Pulmonary artery endothelial cell (primary cell): ENCODE measurements at places on chromosomes 5 and 9. TPM values are rescaled to one million over a fixed set of nuclear protein-coding genes. Genes with fewer than 3 reads are reported as not detected.

- no peak for DNase-seq
Measured at GRCh38 chr5:159061179-159061796, 38.4 kb downstream of the EBF1 start.

DNA sequence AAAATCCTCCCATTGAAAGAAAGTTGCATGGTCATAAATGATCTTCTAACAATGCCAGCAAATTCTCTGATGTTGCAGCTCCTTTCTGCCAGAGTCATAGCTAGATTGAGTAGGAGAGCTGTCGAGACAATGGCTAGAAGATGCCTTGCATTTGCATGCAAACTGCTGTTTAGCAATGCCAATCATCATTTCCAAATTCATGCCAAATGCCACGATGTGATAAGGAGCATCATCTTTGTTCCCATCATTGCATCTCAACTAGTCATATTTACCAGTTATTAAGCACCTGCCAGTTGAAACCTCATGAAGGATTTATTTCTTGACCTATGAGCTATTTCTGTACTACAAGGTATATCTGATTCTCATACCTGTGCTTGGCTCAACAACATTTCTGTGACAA is 246.4 kb upstream of the PIK3R1 start:
- no peak for DNase-seq

DNA sequence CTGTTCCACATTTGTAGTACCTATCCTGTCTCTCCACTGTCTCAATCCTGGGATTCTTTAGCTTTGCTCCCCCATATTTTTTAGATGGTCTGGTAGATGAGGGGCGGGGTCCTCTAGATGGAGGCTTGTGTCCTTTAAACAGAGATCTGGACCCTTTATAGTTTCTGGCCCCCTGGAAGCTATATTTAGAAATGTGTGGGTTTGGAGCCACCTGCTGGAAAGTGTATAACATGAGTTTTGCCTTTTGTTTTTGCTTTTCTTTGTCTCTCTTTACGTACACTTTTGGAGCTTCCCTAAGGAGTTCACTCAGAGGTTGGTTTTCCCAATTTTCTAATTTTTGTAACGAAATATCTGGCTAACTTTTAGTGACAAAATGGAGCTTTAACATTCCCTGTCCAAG is 110.7 kb downstream of the CFAP95 start:
- no peak for DNase-seq

DNA sequence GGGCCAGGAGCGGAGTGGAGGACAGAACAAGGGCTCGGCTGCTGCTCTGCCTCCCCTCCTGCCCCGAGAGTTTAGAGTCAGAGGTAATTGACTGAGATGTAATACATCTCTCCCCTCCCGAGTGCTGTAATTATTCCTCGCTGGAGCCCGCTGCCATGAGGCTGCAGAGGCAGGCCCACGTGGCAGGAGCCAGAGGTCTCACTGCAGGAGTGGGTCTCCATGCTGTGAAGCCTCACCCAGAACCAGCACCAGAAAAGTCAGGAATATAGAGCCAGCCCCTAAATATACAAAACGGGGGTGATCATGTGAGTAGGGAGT is 2.5 kb downstream of the FAM163B start:
- DNase-seq, result no peak

Gene SOX30
- total RNA-seq, result not detected in 2 replicates

Gene RASEF
- total RNA-seq, result 0.07 TPM in 1 of 2 replicates, not detected in the other
